ENCODE measurements at places on chromosomes 6 and 20. TPM values are rescaled to one million over a fixed set of nuclear protein-coding genes. Genes with fewer than 3 reads are reported as not detected.

DNA sequence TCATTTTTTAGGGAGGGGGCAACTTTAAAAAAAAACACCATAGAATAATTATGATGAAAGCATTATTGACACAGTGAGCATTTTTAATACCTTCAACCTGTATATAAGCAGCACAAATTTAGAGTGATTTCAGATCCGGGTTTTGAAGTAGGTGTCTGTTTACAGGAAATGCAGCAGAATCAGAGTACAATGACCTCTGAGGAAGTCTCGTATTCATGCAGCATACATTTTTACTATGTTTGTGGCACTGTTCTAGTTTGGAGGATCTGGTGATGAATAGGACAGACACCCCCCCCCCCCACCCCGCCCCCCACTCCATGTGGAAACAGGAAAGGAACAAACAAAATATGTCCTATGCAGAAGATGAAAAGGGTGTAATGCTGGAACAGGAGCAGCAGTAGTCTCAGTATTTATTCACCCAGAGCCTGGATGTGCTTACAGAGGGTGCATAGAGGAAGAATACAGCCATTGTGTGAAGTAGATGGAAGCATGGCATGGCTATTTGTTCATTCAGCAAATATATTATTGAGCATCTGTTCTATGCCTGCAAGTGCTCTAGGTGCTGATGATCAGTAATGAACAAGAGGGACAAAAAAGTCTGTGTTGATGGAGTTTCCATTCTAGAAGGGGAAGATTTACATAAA is 19.7 kb downstream of the VAPB start:
- no peak for DNase-seq

GRCh38 chr6:89268776-89269175 is 46.3 kb downstream of the GABRR2 start:
- no peak for DNase-seq

PAK5 gene
- 0.22 TPM for polyA plus RNA-seq

GRCh38 chr20:60294632-60295031 is 336.4 kb downstream of the CDH26 start:
- no peak for DNase-seq

DNA sequence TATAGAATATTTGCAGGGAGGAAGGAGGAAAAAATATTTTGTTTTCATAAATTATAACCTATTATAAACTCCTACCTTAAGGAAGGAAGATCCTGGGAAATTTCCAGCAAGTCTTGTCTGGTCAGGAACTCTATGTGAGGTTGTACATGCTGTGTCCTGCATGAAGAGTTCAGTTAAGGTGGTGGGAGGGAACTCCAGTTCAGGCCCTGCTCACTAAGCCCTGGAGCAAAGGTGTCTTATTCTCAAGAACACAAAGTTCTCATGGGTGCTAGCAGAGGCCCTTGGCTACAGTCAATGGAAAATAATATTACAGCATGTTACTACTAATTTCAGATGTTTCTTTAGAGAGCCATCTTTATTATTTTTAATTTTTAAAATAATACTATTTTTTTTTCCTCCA is 3.8 kb upstream of the OGFRL1 start:
- DNase-seq, result no peak

TRAM2 gene
- 4.5 TPM for polyA plus RNA-seq

DNA sequence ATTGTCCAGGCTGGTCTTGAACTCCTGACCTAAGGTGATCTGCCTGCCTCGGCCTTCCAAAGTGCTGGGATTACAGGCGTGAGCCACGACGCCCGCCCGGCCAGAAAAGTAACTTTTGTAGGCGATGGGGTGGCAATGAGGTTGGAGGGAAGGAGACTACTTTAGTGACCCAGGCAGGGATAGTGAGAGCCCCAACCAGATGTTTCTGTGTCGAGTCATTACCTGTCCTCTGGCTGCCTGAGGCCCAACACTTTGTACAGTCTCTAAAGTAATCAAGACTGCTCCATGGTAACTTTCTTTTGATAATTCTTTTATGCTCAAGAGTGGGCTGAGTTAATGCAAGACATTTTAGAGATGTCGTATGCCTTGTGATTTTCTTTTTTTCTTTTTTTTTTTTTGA is 6.8 kb downstream of the SASH1 start:
- DNase-seq, result no peak

GRCh38 chr6:109285366-109285765 is 96.9 kb downstream of the CD164 start:
- DNase-seq, result no peak

- no peak for DNase-seq
Observed at GRCh38 chr20:48187851-48188250, 402.6 kb upstream of the SULF2 start.

DNA sequence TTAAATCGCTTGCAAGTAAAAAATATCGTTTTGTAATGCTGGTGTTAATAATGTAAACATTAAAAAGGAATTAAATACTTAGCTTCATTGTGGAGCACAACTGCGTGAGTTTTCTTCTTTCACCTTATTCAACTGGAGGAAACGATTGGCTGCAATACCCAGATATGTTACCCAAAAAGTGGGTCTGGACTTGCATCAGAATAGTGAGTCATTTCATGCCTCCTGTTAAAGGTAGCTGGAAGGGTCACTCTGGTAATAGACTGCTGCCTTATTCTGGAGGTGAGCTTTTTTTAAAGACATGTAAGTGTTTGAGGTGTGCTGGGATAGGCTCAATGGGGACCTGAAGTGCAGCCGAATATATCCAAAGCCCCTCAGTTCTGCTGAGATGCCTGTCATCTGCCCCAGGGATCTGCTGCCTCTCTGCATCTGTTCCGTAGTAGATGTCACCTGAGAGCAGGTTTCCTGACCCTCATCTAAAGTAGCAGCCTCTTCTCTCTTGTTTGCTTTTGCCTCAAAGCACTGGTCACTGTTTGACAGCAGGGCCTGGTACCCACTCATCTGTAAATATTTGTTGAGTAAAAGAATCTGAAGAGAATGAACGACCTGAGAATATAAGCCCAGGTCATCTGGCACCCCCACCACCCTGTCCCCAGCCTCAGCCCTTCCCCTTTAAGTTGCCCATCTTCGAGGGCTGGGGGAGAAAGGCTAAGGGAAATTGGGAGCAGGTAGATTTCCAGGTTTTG is 5.6 kb upstream of the UQCC2 start:
- no peak for DNase-seq

OR2B6 gene
- not detected for polyA plus RNA-seq

DNA sequence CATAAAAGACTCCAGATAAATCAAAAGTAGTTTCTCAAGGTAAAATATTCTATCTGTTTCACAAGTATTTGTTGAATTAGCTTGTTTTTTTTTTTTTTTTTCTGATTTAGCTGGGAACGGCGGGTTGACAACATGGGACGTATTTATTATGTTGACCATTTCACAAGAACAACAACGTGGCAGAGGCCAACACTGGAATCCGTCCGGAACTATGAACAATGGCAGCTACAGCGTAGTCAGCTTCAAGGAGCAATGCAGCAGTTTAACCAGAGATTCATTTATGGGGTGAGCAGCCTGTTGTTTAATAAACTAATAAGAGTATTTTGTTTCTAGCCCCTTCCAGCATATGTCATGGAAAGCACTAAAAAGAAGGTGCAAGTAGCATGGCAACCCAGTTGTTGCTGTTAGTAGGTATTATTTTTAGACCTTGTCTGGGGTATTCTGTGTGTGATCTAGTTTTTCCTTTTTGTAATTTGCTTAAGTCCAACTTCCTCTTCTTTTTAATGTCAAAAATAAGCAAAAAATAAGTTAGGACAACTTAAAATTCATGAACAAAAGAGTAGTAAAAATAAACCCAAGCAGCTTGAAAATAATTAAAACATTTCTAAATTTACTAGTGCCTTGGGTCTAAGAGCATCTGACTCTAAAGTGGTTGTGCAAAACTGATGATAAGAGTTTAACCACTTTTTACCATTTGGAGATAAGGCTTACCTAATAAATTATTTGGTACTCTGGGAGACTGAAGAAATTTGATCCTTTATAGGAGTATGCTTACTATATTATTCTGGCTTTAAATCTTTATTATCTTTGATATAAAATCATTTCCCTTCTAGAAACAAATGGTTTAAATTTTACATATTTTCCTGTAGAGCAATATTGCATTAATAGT is 70.8 kb upstream of the DYNLRB1 start:
- DNase-seq, result no peak

Data from kidney (tissue), 22 donors.